ENCODE measurements at places on chromosomes 1 and 21.

DNA sequence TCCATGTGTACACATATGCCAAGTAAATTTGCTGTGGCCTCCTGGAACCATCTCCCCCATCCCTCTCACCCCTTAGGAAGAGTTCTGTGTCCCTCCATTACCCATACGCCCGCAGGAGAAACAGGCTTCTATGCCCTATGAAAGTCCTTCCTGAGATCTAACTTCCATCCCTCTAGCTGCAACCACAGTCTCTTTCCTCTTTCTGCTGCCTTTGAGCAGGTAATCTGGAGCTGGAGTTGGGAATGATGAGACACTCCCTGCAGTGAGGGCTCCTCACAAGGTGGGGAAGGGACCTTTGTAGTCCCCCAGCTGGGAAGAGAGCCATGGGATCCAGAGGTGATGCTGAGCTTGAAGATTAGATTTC lies 2.0 kb upstream of the KCNQ4 start:
- no peak for DNase-seq

GRCh38 chr1:198178615-198179014 lies 21.8 kb downstream of the NEK7 start:
- DNase-seq, result no peak

GRCh38 chr1:91502672-91503184 lies 2.1 kb downstream of the CDC7 start:
- no peak for DNase-seq

GRCh38 chr1:59046730-59047157 lies 250.2 kb upstream of the FGGY start:
- DNase-seq, result peak; percentile 83

- DNase-seq, result no peak
These were observed 125.0 kb downstream of the KIAA0319L start for GRCh38 chr1:35432231-35432630.

GRCh38 chr1:183773482-183774274 lies 31.2 kb upstream of the RGL1 start:
- DNase-seq, result no peak

GRCh38 chr1:243964915-243965314 lies 86.2 kb upstream of the ZBTB18 start:
- DNase-seq, result no peak

DNA sequence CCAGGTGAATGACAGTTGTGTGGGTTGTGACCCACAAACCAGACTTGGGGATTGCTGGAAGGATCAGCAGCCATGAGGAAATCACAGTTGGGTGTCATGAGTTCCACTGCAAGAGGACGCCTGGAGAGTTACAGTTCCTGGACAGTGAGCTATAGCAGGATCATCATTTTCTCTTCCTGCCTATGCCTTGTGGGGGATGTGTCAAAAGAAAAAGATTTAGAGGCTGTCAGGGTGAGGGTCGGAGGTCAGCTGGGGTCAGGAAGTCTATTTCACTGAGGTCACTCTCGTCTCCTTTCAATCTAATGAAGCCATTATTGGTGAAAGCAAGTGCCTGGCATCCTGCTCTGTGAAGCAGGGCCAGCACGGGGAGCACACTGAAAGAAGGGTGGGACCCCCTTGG lies 7.0 kb upstream of the LIN28A start:
- DNase-seq, result no peak

DNA sequence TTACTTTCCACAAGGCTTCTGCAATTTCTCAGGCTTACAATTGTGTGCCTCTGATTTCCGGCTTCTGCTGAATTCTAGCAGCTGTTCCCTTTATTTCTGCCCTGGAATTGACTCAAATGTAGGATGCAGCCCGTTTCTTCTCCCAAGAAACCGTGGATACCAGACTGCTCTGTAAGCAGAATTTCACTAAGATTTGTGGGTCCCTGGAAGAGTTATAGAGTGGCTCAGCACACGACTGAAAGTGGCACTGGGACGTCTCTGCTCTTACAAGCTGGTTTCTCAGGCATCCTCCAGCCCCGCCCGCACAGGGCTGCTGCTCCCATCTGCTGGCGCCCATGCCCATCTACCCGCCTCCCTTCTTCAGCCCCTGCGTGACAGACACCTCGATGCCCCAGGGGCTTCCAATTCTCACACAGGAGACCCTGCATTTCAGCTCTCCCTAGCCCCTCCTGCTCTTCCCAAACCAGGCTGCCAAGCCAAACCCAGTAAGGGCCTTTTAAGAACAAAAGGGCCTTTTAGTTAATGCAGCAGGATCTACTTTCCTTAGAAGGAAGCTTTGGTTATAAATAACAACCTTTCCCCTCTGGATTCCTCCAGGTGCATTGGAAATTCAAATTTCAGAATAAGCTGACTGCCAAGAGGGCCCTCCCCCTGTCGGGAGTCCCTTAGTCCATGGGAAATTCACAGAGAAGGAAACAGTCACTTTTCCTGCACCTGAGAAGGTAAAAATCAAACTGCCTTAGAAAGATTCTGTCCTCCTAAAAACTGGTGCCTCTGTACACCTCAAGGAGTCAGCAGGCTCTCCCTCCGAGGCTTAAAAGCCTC lies 45.4 kb upstream of the TENT5B start:
- DNase-seq, result no peak

DNA sequence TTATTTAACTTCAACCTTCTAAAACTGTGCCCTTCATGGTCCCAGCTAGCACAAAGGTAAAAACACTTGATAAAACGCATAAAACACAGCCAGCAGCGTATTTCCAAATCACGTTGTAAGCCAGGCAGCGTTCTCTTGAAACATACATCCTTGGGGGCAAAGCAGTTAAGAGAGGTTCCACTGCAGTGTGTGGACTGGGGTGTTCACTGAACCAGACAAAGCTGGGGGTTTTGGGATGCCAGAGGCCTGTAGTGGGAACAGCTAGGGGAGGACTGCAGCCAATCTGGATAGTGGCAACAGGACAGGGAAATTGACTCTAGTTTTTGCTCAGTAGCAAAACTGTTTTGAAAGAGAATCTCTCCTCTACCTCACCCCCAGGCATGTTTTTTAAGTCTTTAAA lies 21.5 kb upstream of the ATP5PO start:
- DNase-seq, result no peak

GRCh38 chr1:90800012-90800717 lies 83.1 kb upstream of the BARHL2 start:
- no peak for DNase-seq

- DNase-seq, result peak; percentile 78
These were observed 863 bp downstream of the TARBP1 start for GRCh38 chr1:234478152-234478480.

GRCh38 chr1:17475752-17476151 lies 36.3 kb upstream of the RCC2 start:
- DNase-seq, result no peak

DNA sequence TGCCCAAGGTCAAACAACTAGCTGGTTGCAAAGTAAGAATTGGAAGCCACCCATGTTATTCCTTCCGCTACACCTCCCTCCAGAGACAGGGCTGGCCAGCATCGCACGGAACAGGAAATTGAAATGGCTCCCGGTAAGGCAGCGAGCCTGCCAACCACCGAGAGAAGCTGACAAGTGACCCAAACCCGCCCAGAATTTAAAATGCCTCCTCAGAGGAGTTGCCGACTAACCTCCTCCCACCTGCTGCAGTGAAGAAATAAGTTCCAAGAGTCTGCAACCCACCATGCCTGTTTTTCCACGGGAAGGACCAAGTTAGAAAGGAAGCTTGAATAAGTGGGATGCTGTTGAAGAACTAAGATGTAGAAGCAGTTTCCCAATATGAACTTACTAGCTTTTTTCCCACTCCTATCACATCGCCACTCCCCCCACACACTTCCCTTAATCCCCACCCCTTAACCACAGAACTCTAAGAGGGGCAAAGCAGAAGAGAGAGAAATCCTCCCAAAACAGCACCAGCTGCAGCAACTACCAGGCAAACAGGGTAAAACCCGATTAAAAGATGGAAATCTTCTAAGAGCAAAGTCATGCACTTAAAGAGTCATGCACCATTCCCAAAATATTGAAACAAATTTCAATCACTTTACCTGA lies 78.6 kb downstream of the TIAM1 start:
- no peak for DNase-seq

- DNase-seq, result no peak
These were observed 12.3 kb upstream of the SRSF4 start for GRCh38 chr1:29193879-29194455.

DNA sequence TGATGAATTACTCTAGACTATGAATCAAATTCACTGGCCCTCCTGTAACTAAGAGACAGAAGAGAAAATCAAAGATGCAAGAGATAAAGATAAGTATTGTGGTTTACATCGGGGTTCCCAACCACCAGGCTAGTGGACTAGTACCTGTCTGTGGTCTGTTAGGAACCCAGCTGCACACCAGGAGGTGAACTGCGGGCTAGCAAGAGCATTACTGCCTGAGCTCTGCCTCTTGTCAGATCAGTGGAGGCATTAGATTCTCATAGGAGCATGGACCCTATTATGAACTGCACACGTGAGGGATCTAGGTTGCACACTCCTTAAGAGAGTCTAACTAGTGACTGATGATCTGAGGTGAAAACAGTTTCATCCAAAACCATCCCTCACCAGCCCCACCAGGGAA lies 58.9 kb upstream of the DUSP10 start:
- DNase-seq, result no peak

DNA sequence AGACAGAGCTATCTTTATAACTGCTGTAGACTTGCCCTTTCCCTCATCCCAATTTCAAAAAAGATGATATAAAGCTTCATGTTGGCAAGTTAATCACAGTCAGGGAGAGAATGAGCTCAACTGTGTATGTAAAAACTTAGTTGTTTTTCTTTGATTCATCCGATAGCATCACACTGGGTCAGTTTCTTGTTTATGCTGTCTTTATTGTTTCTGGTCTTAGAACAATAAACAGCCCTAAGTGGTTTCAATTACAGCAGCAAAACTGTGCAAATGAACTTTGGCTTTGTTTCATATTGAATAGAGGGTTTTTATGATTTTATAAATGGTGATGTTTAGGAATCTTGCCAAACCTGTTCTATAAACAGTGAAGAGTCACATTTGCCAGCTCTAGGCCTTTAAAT lies 423.8 kb upstream of the CXADR start:
- no peak for DNase-seq

DNA sequence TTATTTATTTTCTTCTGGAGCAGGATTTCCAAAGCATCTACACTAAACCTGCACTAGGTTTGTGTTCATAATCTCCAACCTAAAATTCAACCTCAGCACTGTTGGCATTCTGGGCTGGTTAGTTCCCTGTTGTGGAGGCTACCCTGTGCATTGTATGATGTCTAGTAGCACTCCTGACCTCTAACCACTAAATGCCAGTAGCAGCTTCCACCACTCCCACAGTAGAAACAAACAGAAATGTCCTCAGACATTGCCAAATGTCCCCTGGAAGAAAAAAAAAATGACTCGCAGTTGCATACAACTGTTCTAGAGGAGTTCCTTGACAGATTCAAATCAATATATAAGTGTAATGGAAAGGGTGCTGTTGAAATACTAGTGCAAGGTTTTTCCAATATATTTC lies 18.9 kb downstream of the GRIK1 start:
- no peak for DNase-seq

GRCh38 chr1:87942165-87942564 lies 613.5 kb downstream of the LMO4 start:
- DNase-seq, result no peak

DNA sequence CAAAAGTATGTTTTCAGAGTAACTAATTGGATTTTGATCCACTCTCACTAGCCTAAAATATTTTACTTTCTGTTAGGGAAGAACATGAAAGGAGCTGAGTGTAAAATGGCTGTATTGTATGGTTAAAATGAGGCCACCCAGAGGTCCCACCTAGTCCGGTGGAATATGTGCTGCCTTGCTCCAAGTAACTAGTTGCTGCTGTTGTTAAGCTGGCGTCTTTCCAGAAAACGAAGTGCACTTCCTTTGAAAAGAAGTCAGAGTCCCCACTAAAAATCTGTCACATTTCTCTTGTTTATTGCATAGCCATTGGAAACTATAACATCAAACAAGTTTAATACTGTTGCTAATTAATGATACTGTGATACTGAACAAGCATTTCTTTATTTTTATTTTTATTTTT lies 3.2 kb downstream of the SLC25A33 start:
- DNase-seq, result no peak

- DNase-seq, result no peak
These were observed 1.4 kb downstream of the CD1A start for GRCh38 chr1:158255656-158256055.

DNA sequence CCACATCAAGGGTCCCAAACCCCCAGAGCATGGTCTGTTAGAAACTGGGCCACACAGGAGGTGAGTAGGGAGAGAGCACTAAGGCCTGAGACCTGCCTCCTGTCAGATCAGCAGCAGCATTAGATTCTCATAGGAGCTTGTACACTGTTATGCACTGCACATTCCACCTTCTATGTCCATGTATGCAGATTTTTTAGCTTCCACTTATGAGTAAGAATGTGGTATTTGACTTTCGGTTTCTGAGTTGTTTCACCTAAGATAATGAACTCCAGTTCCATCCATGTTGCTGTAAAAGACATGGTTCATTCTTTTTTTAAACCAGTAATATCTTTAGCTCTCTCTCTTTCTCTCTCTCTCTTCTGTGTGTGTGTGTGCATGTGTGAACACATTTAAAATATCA lies 663 bp upstream of the GBP6 start:
- DNase-seq, result no peak

GRCh38 chr1:178364782-178365181 lies 132.0 kb downstream of the CLEC20A start:
- no peak for DNase-seq

- peak; percentile 74 for DNase-seq
These were observed 3.2 kb upstream of the TRAF5 start for GRCh38 chr1:211323156-211324063.

GRCh38 chr1:158329733-158330132 lies 1.6 kb downstream of the CD1B start:
- DNase-seq, result no peak

- no peak for DNase-seq
These were observed 40.8 kb downstream of the OLFML2B start for GRCh38 chr1:161982917-161983316.

DNA sequence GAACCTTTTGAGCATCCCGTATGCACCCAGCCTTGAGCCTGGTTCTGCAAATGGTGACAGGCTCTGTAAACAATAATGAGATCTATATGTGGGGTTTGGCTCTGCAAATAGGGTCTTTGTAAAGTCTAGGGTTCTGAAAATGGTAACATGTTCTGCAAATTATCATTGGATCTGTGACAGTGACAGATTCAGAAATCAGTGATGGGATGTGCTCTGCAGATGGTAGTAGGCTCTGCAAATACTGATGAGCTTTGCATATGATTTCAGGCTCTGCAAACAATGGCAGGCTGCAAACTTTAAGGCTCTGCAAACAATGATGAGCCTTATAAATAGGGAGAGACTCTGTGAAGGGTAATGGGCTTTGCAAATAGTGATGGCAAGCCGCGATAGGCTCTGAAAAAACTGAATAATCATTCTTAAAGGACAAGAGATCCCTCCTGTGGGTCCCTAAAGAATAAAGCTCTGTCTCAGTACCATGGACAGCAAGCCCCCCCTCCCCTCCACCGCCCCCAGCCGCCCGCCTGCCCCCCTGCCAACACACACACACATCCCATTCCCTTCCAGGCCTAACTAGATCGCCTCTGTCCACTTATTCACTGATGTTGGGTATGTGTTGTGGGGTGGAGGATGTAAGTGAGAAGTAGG lies 17.7 kb upstream of the DMBX1 start:
- no peak for DNase-seq

- DNase-seq, result no peak
These were observed 68.7 kb downstream of the RGL1 start for GRCh38 chr1:183873642-183874041.

Measured in natural killer cell treated with Interleukin-12 subunit alpha and Interleukin-12 subunit beta and Interleukin-15 and Interleukin-18, amount 100 ng/mL, for 72 hours (primary cell).